Epithelial cell of prostate (primary cell): ENCODE measurements at places on chromosomes 16 and 17.

GRCh38 chr16:15993946-15994665, 44.7 kb downstream of the ABCC1 start:
- DNase-seq = no peak

DNA sequence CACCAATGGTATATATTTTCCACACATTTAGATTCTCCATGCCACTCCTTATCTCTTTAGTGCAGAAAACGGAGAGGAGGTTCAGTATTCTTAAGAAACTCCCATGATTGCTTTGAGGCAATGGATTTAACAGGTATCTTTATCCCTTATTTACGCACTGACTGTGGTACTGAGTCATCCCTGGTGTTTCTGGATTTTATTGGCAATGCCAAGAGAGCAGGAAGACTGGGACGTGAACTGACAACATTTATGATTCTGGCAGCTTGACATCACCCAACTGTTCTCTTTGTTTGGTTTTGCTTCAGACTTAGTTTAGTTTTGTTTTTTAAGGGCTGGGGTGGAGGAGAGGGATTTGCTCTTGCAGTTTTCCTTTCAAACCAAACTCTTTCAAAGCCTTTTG, 131.4 kb downstream of the WWOX start:
- peak; percentile 60 for DNase-seq

GRCh38 chr16:58019866-58020538, 5.6 kb upstream of the MMP15 start:
- no peak for DNase-seq

GRCh38 chr16:82664181-82664580, 37.4 kb downstream of the CDH13 start:
- no peak for DNase-seq

DNA sequence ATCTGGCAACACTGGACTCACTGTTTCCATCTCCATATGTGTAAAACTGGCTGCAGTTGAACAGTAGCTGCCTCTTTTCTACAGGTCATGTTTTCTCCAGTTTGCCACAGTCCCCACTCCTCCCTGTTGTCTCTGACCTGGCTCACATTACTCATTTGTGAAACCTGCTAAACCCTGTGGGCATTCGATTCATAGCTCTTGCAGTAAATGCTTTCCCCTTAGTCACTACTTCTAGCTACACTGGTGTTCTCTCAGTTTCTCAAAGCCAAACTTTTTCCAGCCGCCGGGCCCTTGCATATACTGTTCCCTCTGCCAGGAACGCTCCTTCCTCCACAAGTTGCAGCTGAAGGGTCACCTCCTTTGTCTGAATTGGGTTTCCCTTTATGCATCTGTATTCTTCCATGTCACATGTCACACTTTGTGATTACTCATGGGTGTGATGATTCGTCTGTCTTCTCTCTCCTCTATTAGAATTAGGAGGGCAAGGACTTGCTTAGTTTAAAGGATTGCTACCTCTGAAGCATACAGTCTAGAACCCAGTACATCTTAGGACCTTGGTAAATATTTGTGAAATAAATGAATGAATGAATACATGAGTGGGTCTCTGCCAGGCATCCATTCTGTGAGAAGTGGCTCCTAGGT, 15.0 kb upstream of the MT4 start:
- peak; percentile 39 for DNase-seq

DNA sequence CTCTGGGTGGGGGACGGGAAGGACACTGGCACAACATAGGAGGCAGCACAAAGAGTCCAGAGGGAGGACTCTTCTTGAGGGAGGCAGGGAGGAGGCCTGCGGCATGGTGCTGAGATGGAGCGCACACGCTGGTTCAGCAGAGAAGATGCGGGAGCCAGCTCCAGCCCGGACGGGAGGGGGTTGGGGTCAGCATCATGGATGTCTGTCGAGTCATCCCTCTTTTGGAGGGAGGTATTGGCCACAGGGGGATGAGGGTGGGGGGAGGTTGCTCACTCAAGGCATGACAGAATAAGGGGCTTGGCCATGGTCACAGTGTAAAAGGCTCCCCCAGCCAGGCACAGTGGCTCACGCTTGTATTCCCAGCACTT, 19.3 kb downstream of the DCAKD start:
- DNase-seq = no peak

DNA sequence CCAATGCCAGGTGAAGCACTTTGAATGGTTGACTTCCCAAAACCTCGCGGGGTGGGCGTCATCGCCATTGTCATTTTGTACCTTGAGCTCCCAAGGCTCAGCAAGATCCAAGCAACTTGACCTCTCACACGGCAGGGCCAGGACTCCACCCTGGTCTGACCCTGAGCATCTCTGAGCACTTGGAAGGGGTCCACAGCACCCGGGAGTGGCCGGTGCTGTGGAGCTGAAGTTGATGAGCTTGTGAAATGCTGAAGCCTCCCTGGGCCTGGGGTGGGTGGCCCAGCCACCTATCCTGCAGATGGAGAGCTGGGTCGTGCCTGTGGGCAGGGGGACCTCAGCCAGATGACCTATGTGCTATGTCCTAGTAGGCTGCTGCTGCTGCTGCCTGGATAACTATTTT, 283.3 kb upstream of the FOXF1 start:
- no peak for DNase-seq

DNA sequence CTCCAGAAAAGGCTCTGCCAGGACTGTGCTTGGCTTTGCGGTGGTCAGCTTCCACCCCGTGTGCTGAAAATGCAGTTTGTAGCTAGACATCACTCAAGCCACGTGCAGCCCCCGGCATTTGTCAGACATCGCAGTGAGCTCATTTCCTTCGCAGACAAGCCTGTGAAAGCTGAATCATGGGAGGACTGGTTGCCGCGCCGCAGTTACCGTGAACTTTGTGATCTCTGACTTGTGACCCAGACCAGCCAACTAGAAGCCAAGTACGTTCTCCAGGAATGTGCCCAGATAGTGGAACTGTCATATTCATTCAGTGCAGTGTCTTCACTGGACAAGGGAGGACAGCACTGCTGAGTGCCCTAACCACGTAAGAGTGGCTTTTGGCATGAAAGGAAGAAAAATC, 58.1 kb downstream of the NDE1 start:
- no peak for DNase-seq

DNA sequence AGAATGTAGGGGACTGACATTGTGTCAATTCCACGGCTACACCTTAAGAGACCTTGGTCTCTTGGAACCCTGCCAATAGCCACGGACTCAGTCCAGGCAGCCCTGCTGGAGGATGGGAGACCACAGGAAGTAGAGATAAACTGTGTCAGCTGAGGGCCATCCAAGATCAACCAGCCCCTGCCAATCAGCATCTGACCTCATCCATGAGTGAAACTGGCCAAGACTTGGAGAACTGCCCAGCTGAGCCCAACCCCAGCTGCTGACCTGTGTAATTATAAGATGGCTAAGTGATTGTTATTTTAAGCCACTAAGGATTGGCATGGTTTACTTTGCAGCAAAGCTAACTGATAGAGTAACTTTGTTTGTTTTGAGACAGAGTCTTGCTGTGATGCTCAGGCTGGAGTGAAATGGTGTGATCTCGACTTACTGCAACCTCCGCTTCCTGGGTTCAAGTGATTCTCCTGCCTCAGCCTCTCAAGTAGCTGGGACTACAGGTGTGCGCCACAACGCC, 13.3 kb upstream of the YWHAE start:
- DNase-seq = peak; percentile 27

- no peak for DNase-seq
Measured at GRCh38 chr17:77919276-77919675, 39.2 kb upstream of the TNRC6C start.

DNA sequence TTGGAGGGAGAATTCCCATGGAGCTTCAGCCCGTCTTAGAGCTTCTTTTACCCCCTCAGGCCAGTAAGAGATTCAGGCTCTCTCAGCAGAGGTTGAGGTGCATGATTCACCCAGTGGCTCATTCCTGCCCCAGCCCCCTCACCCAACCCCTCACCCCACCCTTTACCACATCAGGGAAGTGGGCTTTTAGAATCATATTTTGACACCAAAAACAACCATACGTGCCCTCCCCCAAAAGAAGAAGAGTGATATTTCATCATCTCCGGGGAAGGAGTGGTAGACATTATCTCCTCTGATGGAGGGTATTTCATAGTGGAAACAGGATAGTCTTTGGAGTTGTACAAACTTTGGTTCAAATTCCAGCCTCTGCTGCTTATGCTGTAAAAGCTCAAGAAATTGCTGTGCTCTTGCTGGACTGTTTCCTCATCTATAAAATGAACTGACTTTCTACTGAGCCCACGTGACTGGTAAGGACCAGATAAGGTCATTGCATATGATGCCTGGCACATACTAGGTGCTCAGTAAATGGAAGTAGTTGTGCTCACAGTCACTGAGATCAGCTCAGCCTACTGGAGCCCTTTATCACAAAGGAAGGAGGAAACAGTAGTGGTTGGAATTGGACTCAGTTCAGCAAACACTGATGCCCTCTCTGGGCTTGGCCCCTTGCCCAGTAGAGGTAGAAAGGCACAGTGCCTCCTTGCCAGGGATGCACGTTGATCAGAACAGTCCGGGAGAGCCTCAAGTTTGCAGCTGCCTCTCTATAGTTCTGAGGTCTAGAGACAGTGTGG, 18.3 kb upstream of the CCL5 start:
- DNase-seq = no peak

- DNase-seq = no peak
Measured at GRCh38 chr17:11330826-11331225, 89.8 kb downstream of the SHISA6 start.

- peak; percentile 12 for DNase-seq
Measured at GRCh38 chr16:528111-529011, 849 bp downstream of the CAPN15 start.

GRCh38 chr17:34673516-34673915, 94.1 kb downstream of the TMEM132E start:
- no peak for DNase-seq

DNA sequence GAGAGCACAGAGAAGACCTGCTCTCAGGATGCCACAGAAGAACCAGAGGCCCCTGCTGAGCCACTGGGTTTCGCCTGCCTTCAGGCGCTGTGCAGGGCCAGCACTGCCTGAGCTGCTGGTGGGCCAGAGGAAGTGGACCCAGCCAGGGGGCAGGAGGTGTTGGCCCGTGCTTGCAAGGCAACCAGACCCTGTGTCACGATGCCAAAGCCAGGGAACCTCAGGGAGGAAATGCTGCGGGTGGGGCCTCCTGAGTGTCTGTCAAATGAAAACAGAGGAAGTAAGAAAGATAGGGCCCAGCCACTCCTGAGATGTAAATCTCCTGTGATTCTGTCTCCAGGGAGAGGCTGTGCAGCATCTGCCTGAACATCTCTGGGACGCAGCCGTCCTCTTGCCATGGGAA, 58.1 kb upstream of the ADORA2B start:
- DNase-seq = no peak

- DNase-seq = no peak
Measured at GRCh38 chr17:34850964-34851363, 110.3 kb downstream of the CCT6B start.

DNA sequence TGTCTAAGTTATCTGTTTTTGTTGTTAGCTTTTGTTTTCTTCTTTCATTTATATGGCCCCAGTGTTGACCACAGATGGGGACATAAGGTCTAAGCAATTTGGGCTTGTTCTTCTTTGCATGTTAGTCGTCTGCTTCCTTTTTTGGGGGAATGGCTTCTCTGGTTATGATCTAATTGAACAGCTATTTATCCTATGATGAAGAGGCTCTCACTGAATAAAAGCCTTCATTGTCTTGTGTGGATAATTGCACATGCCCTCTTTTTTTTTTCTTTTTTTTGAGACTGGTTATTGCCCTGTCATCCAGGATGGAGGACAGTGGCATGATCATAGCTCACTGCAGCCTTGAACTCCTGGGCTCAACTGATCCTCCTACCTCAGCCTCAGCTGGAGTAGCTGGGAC, 13.7 kb downstream of the SMARCE1 start:
- no peak for DNase-seq

GRCh38 chr16:89289428-89290395, 72.2 kb downstream of the ZNF778 start:
- DNase-seq = no peak

- no peak for DNase-seq
Measured at GRCh38 chr17:79355165-79355564, 255.7 kb downstream of the RBFOX3 start.

- DNase-seq = no peak
Measured at GRCh38 chr17:47698749-47699535, 5.0 kb downstream of the TBKBP1 start.

DNA sequence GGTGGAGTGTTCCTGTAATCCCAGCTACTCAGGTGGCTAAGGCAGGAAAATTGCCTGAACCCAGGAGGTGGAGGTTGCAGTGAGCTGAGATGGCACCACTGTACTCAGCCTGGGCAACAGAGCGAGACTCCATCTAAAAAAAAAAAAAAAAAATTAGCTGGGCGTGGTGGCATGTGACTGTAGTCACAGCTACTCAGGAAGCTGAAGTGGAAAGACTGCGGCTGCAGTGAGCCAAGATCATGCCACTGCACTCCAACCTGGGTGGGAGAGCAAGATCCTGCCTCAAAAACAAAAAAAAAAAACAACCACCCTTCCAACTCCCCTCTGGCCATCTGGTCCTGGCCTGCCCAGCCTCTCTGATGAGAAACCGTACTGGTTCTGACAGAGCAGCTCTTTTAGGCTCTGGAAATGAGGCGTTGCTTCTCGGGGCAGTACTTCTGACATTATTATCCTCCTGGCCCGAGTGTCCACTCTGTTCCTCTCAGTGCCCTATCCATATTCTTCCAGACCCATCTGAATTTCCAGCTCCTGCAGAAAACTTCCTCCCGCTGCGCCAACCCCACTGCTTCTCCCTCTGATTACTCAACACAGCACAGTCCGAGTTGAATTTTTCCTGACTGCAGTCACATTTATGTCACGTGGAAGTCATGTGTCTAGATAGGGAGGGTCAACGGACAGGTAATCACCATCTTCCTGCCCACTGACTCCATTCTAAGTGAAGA, 13.3 kb downstream of the GGA2 start:
- no peak for DNase-seq

- no peak for DNase-seq
Measured at GRCh38 chr16:68387301-68387700, 61.0 kb downstream of the SMPD3 start.

GRCh38 chr16:53542283-53542682, 39.3 kb upstream of the AKTIP start:
- DNase-seq = no peak
